Fibroblast of pulmonary artery (primary cell): ENCODE measurements at places on chromosomes 12 and 14.

DNA sequence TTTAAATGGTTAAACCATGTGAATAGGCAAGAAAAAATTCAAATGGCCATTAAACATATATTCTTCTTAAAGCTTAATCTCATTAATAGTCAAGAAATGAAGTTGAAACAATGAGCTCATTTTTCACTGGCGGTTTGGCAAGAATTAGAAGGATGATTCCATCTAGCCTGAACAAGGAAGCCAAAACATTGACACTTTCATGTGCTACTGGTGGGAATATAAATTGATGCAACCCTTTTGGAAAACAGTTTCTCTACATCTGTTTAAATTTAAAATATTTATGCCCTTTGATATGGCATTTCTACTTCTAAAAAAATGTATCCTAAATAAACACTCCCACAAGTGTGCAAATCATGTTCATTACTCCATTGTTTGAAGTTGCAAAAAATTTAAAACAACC, 174.7 kb upstream of the HIF1A start:
- DNase-seq = peak; percentile 53

GRCh38 chr14:96827290-96827689, 30.1 kb downstream of the VRK1 start:
- no peak for DNase-seq

- no peak for DNase-seq
Measured at GRCh38 chr14:97625477-97625876, 828.3 kb downstream of the VRK1 start.

DNA sequence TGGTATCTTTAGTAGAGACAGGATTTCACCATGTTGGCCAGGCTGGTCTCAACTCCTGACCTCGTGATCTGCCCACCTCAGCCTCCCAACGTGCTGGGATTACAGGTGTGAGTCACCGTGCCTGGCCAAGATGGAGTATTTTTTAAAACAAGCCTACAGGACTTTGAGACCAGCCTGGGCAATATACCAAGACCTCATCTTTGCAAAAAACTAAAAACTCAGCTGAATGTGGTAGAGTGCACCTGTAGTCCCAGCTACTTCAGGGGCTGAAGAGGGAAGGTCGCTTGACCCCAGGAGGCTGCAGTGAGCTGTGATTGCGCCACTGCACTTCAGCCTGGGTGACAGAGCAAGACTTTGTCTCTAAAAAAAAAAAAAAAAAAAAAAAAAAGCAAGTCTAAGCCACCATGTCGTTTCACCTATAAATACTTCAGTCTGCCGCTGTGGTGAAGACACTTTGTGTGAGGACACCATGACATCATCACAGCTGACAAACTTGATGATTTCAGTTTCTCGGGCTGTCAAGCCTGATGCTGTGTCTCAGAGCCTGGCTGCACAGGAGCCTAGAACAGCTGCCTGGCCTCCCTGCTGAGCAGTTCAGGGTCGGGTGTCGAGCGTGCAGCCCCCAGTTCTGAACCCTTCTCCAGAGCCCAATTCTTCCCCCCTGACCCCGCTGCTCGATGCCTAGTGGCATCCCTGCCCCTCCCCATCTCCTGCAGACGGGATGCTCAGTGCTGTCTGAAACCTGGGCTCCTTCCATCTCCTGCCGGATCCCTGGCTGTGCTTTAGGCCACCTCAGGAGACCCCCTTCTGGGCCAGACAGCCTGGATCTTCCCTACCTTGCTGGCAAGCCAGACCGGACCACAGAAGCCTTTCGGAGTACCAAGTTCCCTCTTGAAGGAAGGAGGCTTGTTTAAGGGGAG, 119.2 kb upstream of the EVL start:
- no peak for DNase-seq

- no peak for DNase-seq
Measured at GRCh38 chr14:57755018-57755521, 110.8 kb downstream of the SLC35F4 start.

- no peak for DNase-seq
Measured at GRCh38 chr12:99092100-99092851, 447.2 kb downstream of the APAF1 start.

GRCh38 chr14:100667656-100668055, 59.0 kb upstream of the DLK1 start:
- DNase-seq = no peak

- DNase-seq = no peak
Measured at GRCh38 chr12:49907352-49907751, 3.7 kb upstream of the FAIM2 start.
